HCT116 (cell line): ENCODE measurements at places on chromosomes 11 and 22.

GRCh38 chr11:93743291-93743690 is 1.8 kb downstream of the C11orf54 start:
- DNase-seq = no peak

- DNase-seq = no peak
Observed at GRCh38 chr22:25883482-25884033, 141.6 kb downstream of the MYO18B start.

GRCh38 chr11:95545116-95545875 is 244.3 kb downstream of the FAM76B start:
- DNase-seq = peak; percentile 2

GRCh38 chr11:117874253-117874909 is 2.1 kb downstream of the FXYD6 start:
- no peak for DNase-seq

DNA sequence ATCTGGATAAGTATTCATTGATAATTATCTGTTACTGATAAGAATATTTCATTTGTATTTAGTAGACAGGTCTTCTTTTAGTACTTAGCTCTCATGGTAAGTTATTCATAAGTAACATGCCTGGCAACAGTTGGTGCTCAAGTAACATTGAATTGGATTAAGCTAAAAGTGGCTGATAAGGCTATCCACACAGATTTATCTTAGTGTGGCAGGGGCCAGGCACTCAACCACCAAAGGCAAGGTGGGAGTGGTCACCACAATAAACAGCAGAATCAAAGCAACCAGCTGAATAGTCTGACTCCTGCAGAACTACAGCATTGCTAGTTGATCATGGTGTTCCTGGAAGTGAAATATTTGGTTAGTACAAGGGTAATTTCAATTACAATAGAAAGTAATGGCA is 33.0 kb upstream of the NARS2 start:
- no peak for DNase-seq
